T-helper 2 cell treated with Interferon-gamma antibody and Interleukin-4, amounts not matched to agents 5 μg/mL and 100 μg/mL, for 36 hours (primary cell): ENCODE measurements at places on chromosomes 5 and 9.

DNA sequence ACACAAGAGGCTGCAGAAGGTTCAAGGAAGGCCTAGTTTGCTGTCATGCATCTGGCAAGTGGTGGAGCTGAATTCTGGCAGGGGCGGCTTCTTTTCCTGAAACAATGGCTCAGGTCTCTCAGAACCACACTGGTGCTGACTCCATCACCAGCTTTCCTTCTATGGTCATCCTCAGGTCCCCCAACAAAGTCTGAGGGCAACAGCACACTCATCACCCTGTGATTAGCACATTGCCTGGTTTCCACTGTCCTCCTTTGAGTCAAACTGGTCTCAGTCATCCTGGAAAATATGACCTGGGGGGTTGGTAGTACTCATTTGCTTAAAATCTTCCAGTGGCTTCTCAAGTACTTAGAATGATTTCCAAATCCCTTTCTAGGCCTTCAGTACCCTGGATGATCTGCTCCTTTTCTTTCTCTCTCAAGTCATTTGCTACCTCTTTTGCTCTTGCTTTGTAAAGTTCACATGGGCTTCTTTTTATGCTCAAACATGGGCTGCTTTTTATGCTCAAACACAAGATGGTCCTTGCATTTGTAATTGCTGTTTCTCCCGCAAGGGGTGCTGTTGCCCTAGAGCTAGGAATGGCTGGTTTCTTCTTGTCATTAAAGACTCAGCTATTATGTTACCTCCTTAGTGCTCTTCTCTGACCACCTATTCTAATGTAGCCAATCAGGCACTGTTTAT lies 144.9 kb downstream of the ALDH1A1 start:
- DNase-seq, result no peak

GRCh38 chr9:111038331-111039230 lies at the start of gene LPAR1:
Gene LPAR1 (minus strand): TSS chr9:111038470. CDS start chr9:110972117, 66,353 bp downstream.
- no peak for DNase-seq

- no peak for DNase-seq
Observed at GRCh38 chr5:56589481-56589860, 225.9 kb upstream of the MAP3K1 start.

DNA sequence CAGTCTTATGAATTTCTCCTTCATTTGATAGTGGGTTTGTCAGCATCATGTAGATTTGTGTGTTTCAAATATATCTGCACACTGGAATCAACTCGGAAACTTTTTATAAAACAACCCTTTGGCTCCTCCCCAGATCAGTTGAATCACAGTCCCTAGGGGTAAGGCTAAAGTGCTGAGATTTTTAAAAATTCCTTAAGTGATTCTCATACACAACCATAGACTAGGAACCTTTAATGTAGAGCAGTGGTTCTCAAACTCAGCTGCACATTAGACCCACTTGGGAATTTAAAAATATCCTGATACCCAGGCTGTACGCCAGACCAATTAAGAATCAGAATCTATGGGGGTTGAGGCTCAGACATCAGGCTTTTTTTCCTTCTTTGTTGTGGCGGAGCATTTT lies 17.5 kb upstream of the JAK2 start:
- DNase-seq, result no peak

GRCh38 chr5:179119415-179120170 lies 59.4 kb downstream of the ZNF354C start:
- no peak for DNase-seq

- no peak for DNase-seq
Observed at GRCh38 chr5:52818360-52818759, 30.6 kb downstream of the ITGA1 start.

DNA sequence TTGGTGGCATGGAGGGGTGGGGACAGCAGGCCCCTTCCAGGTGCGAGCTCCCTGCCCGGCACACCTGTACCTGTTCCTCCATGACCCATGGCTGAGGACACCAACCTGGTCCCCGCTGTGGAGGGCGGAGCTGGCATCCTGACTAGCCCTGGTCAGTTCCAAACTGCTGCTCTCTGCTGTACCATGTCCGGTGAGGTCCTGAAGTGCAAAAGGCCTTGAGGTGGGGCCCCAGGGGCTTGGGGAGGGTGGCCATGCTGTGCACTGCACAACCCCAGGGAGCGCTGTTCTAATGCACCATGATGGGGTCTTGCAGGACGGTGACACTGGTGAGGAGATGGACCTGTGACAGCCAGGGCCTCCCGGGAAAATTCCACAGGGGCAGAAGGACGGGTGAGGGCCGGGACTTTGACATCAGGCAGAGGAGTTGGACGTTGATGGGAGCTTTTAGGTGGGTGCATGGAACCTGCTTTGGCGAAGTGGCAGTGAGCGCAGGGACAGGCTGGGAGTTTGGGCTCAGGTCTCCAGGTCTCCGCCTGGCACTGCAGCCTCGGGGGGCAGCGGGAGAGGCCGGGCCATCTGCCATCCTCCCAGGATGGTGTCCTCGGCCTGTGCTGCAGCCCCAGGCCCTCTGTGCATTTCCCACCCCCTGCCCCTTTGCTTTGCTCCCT lies 38.9 kb downstream of the COL5A1 start:
- DNase-seq, result no peak

GRCh38 chr5:142720641-142721271 lies 34.9 kb upstream of the FGF1 start:
- DNase-seq, result no peak

DNA sequence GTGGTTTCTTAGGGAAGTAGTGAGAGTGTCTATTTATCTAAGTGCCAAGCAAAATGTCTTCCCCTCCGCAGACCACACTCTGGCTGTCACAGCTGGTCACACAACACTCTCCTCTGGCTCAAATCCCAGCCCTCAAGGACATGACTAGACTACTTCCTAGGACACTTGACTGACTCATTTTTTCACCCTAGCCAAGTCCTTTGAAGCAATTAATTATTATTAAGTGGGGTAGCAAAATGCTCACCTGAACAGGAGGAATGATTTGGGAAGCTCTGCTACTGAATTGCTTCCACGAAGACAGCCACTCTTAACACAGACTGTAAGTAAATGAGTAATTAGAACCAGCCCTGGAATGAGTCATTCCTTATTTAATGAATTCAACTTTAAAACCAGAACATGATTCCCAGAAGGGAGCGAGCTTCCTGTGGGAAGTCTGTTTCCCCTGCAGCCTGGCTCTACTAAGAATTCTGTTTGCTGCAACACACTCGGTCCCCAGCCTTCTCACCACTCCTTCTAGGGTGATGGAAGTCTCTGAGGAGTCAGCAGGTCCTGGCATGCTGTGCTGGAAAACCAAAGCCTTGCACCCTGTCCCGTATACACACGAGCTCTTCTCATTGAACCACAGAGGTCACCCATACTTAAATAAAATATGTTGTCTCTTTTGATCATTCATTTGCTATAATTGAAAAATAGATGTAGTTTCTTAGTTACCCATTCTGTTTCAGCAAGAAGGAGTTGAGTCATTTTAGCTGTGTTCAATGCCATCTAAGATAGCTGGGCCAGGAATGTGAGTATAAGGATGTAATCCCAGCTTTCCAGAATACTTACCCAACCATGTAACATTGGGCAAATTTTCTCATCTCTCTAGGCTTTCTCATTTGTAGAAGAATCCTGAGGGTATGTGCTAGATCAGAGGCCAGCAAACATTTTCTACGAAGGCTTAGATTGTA lies 218.6 kb upstream of the RASEF start:
- DNase-seq, result no peak

DNA sequence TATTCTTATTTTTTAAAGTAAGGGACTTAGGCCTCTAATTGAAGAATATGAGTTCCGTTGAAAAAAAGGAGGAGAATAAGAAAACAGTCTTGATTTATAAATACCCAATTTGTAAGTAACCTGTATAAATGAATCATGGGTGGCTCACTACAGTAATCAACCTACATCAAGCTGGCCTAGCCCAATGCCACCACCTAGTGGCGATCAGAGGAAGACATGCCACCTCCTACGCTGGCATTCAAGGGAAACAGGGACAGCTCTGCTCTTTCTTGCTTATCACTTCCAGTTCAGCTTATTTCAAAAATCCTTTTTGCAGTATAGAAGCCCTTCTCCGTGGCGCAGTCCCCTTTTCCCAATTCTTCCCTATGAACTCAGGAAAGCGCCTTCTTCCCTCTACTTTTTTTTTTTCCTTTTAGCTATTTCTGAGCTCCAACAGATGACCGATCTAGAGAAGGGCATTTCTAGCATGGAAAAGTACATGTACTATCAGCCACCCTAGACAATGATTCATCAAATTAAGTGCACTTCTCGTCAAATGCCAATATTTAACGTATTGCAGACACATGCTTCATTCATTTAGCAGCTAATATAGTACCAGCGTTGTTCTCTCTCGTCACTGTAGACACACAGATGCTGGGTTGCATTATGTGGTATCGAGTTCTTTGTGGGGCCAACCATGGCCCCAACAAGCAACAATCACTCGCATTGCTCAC lies 28.3 kb downstream of the PTPN3 start:
- peak; percentile 73 for DNase-seq

DNA sequence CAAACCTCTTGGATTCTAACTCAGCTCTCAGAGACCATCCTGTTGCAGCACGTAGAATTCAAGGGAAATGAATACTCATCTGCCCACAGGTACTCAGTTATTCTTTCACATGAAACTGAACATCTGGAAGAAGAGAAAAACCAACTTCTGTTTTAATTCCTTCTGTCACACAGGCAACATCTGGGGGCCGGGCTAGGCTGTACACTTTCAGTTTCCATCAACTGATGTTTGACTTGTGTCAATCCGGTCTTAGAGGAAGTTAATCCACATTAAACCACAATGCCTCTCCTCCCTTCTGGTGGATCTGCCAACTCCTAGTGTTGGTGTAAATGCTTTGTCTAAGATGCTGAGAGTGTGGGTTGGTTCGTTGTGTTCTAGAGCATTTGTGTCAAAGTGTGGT lies 17.6 kb downstream of the DMRT3 start:
- DNase-seq, result no peak

- DNase-seq, result no peak
Observed at GRCh38 chr9:137183980-137184595, 4.3 kb downstream of the ANAPC2 start.

GRCh38 chr5:123182072-123182471 lies 93.0 kb downstream of the PRDM6 start:
- no peak for DNase-seq

DNA sequence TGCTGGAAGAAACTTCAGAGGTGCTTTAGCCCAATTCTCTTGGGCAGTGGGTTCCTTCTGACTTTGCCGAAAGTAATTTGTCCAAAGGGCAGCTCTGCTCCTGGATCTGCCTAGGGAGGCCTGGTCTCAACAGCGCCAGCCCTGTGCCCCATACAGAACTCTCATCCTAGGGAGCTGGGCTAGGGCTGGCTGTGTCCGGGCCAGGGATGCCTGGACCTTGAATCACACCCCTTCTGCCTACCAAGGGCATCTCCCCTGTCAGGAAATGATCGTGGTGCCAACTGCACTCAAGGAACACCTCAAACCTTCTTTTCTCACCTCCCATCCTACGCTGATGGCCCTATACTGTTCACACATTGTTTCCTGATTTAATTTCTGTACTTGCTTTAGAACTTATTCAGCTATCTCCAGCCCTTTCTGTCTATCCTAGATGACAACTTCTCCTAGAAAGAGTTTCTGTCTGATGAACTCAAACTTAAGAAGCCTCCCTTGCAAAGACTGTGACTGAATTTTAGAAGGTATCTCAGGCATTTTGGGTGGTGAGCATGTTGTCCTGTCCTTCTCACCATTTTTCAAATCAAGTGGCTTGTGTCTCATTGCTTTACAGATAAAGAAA lies 37.4 kb upstream of the NFIB start:
- no peak for DNase-seq

- no peak for DNase-seq
Observed at GRCh38 chr9:106350777-106351176, 512.2 kb upstream of the ZNF462 start.

DNA sequence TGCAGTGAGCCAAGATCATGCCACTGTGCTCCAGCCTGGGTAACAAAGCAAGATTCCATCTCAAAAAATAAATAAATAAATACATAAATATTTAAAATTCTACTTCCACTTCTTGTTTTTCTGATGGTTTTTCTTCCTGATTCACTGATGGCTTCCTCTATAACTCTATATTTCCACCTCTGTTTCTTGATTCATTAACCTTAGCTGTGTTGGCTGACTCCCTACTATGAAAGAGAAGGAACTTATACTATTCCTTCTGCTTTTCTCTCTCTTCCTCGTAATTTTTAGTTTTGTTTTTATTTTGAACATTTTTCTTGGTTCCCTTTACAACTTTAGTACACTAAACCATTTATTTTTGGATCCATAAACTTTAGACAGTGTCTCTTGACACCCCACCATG lies 103.5 kb downstream of the MAMDC2 start:
- DNase-seq, result no peak

- no peak for DNase-seq
Observed at GRCh38 chr5:107808671-107809137, 138.0 kb upstream of the EFNA5 start.

- no peak for DNase-seq
Observed at GRCh38 chr5:16579142-16579847, 37.5 kb downstream of the RETREG1 start.

DNA sequence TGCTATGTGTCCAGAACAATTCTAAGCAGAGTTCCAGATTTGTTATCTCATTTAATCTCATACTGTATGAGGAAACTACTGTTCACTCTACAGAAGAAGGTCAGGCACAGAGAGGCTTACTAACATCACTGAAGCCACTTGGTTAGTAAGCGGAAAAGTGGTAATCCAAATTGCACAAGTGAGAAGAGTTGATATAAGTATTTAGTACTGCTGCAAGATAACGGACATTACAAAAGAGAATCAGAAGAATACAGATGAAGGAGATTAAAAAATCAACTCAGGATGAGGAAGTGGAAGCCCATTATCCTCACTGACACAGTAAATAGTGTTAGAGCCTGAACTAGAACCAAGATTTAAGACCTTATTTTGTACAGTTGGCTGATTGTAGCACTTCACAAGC lies 22.3 kb upstream of the TLR4 start:
- no peak for DNase-seq

- no peak for DNase-seq
Observed at GRCh38 chr5:38151878-38152277, 106.5 kb upstream of the EGFLAM start.

- no peak for DNase-seq
Observed at GRCh38 chr5:17357504-17357903, 140.1 kb downstream of the BASP1 start.

DNA sequence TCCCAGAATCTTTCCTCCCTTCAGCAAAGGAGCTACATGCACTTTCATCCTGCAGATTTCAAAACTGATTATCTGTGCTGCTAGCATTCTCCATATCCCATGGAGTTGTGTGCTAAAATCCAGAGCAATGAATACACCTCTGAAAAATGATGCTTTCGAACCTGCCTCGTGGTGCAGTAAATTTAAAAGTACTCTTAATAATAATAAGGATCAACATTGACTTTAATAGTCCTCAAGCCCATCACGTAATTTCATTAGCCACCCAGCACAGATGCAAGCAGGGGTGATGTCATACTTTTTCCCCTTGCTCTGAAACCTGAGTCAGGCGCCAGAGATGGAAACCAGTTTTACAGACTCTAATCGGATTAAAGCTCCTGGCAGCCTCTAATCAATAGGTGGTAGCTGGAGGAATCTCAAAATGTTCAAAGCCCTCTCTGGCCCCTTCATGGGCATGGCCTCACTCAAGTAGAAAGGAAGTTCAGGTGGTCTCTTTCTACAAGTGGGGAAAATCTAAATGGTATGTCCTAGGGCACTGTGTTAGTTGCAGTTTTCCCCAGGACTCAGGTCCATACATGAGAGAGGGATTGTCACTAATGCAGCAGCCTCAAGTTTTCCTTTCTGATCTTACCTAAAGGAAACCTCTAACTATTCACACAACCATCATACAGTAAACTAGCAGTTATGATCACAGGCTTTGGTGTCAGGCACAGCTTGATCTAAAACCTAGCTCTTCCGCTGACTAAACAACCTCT lies 221.6 kb upstream of the SLC30A5 start:
- DNase-seq, result no peak
